ENCODE measurements at places on chromosomes 2 and 18. TPM values are rescaled to one million over a fixed set of nuclear protein-coding genes. Genes with fewer than 3 reads are reported as not detected.

TMEM178A gene
- 0.69 TPM for total RNA-seq

HOXD13 gene
- total RNA-seq: not detected

B4GALT6 gene
- total RNA-seq: 0.77 TPM

MEP1B gene
- total RNA-seq: not detected

NEB gene
- total RNA-seq: under 0.01 TPM

ADAM23 gene
- total RNA-seq: 11.1 TPM

ARHGAP25 gene
- total RNA-seq: 0.47 TPM

ZNF804A gene
- 4.7 TPM for total RNA-seq

SMYD1 gene
- total RNA-seq: not detected

ACTG2 gene
- 0.95 TPM for total RNA-seq

VAMP8 gene
- 4.4 TPM for total RNA-seq

CCDC102B gene
- 5.3 TPM for total RNA-seq

ACYP2 gene
- total RNA-seq: 9.0 TPM

APOB gene
- total RNA-seq: not detected

MAP3K2 gene
- total RNA-seq: 15.9 TPM

IL1F10 gene
- total RNA-seq: not detected

ALKAL2 gene
- not detected for total RNA-seq

DCDC2C gene
- not detected for total RNA-seq

UGT1A6 gene
- total RNA-seq: not detected

ATG4B gene
- 77.6 TPM for total RNA-seq

TMBIM1 gene
- 179 TPM for total RNA-seq

VAMP5 gene
- total RNA-seq: 32.5 TPM

NETO1 gene
- not detected for total RNA-seq

FARSB gene
- 4.7 TPM for total RNA-seq

KIF1A gene
- total RNA-seq: under 0.01 TPM

EGR4 gene
- total RNA-seq: under 0.01 TPM

CDK5R2 gene
- not detected for total RNA-seq

ANKRD30BL gene
- not detected for total RNA-seq

DSG2 gene
- total RNA-seq: 2.2 TPM

TANC1 gene
- total RNA-seq: 14.7 TPM

FBXO15 gene
- total RNA-seq: 0.79 TPM

SLC30A3 gene
- total RNA-seq: not detected

SLC39A10 gene
- total RNA-seq: 96.9 TPM

UGT1A5 gene
- total RNA-seq: not detected

MAP3K19 gene
- total RNA-seq: not detected

CHRNG gene
- total RNA-seq: not detected

CFAP53 gene
- 0.77 TPM for total RNA-seq

MPV17 gene
- total RNA-seq: 73.6 TPM

MAL gene
- 0.17 TPM for total RNA-seq

Data from bronchial smooth muscle cell (primary cell).